ENCODE measurements at places on chromosomes 6 and 20.

DNA sequence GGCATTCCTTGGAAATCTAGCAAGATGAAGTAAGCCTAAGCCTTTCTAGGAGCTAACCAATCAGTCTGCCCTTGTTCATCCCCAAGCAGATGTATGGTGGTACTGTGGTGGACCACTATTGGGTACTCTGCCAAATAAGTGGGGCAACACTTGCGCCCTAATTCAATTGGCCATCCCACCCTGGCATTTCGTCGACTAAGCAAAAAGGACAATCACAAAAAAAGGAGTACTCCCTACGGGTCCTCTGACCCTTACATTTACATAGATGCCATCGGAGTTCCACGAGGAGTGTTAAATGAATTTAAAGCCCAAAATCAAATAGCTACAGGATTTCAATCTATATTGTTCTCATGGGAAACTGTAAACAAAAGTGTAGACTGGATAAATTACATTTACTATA, 19.5 kb downstream of the CHD6 start:
- no peak for DNase-seq

DNA sequence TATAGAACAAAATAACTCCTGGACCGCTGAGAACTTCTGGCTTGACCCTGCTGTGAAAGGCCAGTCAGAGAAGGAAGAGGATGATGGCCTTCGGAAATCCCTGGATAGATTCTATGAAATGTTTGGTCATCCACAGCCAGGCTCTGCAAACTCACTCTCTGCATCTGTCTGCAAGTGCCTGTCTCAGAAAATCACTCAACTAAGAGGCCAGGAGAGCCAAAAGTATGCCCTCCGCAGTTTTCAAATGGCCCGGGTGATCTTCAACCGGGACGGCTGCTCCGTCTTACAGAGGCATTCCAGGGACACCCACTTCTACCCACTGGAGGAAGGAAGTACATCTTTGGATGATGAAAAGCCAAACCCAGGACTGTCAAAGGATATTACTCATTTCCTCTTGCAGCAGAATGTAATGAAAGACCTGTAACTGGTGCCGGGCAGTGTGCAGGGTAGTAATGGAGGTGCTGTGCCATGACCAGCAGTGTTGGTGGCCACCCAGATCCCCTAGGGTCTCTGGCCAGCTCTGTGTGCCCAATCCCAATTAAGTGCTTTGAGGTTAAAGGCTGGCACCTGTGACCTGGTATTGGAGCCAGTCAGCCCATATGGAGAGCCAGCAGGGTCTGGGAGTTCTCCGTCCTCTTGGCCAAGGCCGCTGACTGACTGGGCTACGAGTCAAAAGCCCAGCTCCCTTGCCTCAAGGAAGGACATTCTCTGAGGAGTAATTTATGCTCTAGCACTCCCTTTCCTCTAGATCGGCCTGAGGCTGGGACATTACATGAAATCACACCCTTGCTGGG, 87.1 kb downstream of the TRMT6 start:
- DNase-seq = no peak

GRCh38 chr6:148530394-148530953, 187.8 kb downstream of the SASH1 start:
- no peak for DNase-seq

DNA sequence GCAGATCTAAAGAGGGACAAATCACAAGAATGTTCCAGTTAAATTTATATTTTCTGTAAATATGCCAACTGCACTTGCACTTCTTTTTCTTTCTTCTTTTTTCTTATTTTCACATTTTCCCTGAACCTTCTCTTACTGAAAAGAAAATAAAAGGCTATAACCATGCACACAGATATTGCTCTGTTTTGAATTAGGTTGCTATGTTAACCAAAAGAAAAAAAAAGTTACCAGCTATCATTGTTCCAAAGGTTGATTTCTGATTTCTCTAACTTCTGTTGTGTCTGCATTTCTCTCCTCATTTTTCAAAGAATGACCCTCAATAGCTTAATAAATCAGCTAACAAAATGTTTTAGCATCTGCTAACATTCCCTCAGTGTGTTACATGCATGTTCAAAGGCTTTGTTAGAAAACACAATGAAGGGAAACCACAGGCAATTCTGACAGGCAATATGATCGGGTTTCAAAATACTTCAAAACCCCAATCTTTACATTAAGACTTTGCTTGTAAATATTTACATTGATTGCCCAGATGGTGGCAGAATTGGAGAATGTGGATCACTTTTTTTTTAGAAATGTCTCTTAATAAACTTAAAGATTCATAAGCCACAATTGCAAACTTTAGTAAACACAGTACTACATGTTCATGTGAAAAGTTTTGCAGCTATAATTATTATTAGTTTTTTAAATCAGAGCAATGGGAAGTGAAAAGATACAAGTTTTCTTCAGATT, 928.3 kb upstream of the FLRT3 start:
- no peak for DNase-seq

DNA sequence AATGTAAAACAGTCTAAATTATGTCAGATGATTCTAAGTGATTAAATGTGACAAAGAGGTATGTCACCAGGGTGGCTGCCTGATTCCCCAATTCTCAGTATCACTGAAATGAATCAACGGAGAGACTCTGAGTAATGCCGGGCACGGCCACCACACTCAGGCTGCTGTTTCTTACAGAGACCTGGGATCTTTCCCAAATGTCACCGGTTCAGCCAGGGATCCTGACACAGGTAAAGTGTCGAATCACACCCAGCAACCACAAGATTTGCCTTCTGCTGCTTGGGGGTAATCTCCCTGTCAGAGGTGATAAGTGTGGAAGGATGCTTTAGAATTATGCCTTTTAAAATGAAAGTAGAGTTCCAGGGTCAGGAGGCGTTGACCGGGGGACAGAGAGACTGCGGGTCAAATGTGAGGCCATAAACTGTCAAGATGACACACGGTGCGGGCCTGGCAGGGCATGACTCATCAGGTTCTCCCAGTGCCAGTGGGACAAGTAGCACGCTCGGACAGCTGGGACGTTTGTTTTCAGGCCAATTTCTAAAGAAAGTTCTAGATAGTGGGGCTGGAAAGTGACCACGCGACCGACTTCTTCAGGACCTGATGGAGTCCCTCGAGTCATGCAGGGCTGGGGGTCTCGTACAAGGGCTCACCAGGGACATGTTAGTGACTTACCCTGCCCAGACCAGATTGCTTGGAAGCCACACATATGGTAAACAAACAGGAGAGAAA, 48.9 kb downstream of the PRDM1 start:
- DNase-seq = no peak

GRCh38 chr6:16624636-16625290, 136.5 kb downstream of the ATXN1 start:
- no peak for DNase-seq

DNA sequence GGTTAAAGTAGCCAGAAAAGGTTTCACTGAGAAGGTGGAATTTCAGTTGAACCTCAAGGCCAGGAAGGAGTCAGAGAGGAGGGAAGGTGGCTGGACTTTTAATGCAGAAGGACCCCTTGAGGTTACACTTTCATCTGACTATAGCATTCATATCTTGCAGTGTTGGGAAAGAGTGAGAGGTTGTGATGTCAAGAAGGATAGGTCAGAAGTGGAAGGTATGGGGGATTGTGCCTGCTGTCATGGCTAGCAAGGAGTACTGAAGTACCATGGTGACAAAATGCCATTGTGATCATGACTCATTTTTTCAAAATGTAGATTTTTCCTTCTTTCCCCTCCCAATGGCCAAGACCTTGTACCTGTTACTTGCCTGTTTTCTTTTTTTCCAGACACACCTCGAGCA, 5.2 kb upstream of the BACH2 start:
- DNase-seq = no peak

GRCh38 chr6:73250016-73250415, 13.0 kb downstream of the KHDC1 start:
- DNase-seq = peak; percentile 21

DNA sequence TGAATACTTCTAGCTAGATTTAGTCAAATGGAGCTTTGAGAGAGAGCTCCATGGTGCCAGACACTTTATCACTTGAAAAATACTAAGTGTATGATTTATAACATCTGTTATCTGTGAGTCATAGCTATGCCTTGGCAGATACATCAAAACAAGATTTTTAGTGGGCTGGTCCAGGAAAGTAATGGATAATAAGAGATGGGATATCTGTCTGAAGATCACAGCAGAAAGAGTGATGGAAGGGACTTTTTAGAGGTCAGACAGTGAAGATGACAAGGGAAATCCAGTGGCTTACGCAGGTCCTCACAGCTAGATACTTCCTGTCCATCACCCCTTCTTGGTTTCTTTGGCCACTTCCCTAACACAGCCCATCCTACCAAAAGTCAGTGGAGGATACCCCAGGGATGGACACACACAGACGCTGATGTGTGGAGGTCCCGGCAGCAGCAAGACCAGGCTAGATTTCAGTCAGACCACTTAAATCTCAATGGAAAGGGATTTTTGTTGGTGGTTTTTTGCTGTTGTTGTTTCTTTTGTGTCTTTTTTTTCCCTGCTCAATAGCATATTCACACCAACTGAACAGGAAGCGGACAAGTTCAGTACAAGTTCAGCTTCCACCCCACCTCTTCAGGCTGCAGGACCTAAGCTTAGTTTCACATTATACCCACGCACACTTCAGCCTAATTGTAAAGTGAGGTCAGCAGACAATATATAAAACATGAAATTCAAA, 209.3 kb downstream of the ALDH8A1 start:
- peak; percentile 20 for DNase-seq

- DNase-seq = no peak
Observed at GRCh38 chr6:20877008-20877937, 343.0 kb downstream of the CDKAL1 start.

- no peak for DNase-seq
Observed at GRCh38 chr20:34680586-34681175, 3.8 kb upstream of the PIGU start.

- no peak for DNase-seq
Observed at GRCh38 chr20:34636648-34637047, 40.2 kb downstream of the PIGU start.

DNA sequence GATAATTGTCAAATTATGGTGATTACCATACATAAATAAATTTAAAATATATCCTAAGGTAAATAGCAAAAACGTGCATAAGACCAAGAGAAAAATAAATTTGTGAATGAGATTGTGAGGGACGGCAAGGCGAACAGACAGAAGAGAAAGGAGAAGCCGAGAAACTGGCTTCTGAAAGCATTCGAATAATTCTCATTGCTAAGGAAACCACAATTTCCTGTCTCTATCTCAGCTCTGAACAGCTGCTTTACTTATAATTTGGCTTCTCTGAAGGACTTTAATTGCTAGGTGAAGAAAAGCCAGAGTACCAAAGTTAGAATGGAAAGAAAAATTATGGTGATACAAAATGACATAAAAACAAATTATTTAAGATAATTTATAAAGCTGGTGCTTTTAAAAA, 79.0 kb upstream of the RGS17 start:
- DNase-seq = no peak

DNA sequence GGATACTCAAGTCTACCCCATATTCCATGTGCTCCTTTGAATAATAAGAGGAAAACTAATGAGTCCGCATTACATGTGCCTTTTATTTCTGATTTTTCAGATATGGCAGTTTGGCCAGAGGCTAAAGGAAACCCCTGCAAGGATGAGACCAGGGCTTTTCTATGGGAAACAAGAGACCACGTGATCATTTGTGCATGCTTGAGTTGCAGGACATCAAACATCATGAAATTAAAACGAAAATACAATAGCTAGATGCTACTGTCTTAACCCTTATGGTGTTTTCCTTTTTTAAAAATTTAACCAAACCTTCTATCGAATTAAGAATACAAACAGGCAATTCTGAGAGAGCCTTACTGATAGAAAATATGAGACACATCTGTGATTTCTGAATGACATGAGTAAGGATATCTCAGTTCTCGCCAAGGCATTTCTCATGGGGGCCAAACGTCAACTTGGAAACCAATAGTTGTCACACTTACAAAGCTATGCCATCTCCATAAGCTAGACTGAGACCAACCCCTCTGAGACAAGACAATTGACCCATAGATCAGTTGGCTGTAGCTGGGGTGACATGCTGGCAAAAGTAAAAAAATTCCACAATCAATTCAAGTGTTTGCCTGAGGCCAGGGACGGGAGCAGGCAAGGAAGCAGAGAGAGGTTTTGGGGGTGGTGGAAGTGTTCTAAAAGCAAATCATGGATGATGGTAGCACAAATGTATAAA, 52.8 kb downstream of the RIPOR2 start:
- DNase-seq = no peak

DNA sequence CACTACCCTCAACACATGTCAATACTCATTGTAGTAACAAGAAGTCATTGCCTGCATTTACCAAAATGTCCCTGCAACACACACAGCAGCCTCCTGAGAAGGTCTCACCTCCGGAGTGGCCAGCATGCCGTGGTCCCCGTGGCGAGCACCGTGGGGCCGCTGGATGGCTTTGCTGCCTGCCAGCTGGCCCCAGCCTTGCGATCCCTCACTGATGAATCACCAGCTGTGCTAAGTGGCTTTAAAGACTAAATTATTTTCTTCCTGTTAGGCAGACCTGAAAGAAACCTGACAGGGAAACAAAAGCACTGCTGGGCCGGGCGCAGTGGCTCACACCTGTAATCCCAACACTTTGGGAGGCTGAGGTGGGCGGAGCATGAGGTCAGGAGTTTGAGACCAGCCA, 306.7 kb downstream of the CDH4 start:
- DNase-seq = no peak

- peak; percentile 60 for DNase-seq
Observed at GRCh38 chr6:166757232-166758135, 130.4 kb upstream of the RPS6KA2 start.

DNA sequence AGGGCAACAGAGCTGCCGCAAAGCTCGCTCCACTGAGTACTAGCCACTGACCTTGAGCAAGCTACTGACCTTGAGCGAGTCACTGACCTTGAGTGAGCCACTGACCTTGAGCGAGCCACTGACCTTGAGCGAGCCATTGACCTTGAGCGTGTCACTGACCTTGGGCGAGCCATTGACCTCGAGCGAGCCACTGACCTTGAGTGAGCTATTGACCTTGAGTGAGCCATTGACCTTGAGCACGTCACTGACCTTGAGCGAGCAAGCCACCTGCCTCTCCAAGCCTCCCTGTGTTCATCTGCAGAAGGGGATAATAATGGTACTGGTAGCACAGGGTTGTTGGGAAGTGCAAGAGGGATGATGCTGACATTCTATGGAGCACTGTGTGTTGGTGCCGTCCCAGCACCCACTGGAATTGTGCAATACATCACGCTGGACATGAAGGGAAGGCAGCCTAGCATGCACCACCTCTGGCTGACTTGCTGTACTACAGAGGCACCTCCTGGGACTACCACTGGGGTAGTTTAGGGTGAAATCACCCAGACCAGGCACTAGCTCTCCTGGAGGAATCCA, 60.2 kb downstream of the CTCFL start:
- DNase-seq = no peak

- no peak for DNase-seq
Observed at GRCh38 chr6:118559659-118560058, 11.6 kb downstream of the PLN start.

DNA sequence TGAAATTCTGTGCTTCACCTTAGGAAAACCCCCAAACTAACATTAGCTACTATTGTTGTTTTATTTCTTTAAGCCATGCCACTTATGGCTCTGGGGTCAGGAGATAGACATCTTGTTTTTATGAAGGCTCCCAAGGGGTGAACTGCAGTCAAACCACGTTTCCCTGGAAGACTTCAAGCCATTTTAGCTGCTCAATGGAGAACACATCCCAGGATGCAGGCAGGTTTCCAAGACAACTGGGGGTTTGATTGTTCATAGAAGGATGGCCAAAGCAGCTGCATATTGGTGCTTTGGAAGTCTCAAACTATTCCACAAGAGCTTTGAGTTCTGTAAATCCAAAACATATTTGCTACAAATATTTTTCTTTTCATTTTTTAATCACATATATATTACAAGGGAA, 818.0 kb downstream of the MAFB start:
- no peak for DNase-seq

All from SK-N-SH (cell line).